ENCODE measurements at places on chromosomes 11 and 22.

DNA sequence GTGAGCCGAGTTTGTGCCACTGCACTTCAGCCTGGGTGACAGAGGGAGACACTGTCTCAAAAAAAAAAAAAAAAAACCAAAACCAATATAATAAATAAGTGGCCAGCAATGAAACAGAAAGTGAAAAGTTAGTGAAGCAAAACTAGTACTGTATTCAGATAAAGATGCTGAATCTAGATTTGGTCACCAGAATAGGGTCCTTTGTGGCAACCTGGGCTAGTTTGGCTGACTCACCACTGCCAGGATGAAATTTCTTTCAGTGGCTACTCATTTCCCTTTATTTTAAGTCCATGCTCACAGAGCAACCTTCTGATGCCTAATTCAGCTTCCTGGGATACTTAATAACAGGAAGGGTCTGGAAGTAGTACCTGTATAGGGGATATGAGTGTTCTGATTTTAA lies 26.0 kb downstream of the LIMK2 start:
- no peak for DNase-seq

DNA sequence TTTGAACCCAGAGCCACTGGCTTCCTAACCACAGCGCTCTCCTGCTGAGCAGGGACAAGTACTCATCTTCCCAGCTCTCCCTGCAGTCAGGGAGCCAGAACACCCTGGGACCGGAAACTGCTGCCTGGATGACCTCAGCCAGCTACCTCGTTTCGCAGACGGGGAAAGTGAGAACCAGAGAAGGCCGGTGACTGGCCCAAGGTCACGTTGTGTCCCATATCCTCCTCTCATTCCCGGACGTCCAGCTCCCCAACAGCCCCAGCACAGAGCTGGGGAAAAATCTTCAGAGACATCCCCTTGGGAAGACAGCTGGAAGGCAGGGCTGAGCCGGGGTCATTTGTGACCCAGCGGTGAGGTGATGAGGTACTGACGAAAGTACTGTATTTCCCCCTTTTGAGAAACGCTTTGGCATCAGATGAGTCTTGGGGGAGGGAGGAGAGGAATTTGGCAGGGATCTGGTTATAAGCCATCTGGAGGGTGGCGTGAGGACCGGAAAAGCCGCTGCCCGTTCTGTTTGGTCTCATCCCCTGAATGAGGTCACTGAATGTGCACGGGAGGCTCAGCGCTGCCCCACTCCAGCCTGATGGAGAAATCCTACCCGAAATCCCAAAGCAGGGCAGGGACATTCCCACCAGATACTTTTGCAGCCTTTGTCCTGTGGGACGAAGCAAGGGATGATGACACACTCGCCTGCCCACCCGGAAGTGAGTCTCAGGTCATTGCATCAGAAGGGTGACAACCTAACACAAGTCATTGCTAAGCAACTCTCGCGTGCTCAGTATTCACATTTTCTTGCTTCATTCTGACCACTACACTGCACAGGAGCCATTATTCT lies 41.1 kb downstream of the LIF start:
- no peak for DNase-seq

DNA sequence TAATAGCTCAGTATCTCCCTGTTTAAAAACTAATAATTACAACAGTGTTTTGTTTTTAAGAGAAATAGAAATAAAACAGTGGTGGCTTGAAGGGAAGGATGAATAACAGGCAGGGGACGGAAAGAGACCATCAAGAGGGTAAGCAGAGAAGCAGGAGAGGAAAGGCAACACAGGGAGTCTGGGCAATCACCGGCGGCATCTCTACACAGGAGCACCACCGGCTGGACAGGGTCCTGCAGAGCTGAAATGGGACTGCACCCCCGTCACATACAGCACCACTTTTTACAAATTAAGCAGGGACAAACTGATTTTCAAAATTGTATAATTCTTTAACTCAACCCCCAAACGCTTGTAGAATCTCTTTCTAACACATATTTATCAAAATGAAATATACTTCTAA lies 18.4 kb downstream of the PHF21A start:
- no peak for DNase-seq

GRCh38 chr11:126561327-126561893 lies 205.9 kb downstream of the ST3GAL4 start:
- peak; percentile 52 for DNase-seq

GRCh38 chr11:75722669-75723042 lies 5.0 kb downstream of the MOGAT2 start:
- DNase-seq = no peak

DNA sequence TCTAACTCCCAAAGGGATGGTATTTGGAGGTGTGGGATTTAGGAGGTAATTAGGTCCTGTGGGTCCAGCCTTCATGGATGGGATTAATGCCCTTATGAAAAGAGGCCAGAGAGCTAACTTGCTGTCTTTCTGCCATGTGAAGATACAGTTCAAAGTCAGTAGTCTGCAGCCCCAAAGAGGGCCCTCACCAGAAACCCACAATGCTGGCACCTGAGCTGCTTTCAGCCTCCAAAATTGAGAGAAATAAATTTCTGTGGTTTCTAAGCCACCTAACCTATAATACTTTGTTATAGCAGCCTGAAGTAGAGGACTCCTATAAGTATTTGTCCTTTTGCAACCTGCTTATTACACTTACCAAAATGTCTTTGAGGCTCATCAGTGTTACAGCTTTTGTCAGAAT lies 16.2 kb downstream of the ATM start:
- no peak for DNase-seq

DNA sequence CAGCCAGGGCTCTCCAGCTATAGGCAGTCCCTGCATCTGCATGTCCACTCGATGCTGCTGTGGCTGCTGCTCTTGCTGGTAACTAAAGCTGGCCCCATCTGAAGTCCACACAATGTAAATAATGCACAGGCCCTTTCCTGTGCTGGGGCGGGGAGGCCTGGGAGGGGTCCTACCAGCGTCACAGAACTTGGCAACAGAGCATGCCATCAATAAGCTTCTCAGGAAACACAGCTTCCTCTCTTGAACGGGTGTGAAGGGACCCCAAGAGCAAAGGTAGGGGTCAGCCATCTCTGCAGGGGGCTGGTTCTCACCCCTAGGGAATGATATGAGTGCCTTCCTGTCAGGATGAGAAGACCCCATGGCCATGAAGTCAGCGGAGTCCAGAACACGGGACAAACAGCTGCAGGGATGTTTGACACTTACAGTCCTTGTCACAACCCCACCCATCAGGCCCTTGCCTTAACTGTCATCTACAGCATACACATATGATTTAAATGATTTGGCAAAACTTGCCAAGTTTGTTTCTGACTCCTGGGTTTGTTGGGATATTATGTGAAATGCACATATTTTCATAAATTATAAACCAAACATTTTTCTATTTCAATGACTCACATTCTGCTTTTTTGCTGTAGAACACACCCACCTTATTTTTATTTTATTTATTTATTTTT lies 39.1 kb upstream of the LYVE1 start:
- DNase-seq = no peak

- DNase-seq = no peak
Observed at GRCh38 chr11:35017528-35018342, 101.3 kb downstream of the PDHX start.

DNA sequence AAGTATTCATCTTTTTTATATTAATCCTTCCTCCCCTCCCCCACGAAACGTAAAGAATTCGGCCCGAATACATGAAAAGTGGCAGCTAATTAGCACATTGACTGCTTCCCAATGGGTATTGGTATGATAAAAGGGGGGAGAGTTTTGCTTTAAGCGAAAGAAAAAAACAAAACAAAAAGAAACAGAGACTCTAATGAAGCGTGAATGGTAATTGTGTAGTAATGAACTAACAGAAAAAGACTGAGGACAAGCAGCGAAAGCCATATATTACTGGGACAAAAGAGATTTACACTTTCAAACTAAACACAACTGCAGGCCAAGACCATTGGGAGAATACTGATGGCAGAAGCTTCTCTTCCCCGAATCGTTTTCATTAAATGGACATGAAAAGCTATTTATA lies 2.5 kb downstream of the DBX1 start:
- DNase-seq = no peak

- DNase-seq = no peak
Observed at GRCh38 chr22:45045208-45045607, 35.4 kb upstream of the PHF21B start.

DNA sequence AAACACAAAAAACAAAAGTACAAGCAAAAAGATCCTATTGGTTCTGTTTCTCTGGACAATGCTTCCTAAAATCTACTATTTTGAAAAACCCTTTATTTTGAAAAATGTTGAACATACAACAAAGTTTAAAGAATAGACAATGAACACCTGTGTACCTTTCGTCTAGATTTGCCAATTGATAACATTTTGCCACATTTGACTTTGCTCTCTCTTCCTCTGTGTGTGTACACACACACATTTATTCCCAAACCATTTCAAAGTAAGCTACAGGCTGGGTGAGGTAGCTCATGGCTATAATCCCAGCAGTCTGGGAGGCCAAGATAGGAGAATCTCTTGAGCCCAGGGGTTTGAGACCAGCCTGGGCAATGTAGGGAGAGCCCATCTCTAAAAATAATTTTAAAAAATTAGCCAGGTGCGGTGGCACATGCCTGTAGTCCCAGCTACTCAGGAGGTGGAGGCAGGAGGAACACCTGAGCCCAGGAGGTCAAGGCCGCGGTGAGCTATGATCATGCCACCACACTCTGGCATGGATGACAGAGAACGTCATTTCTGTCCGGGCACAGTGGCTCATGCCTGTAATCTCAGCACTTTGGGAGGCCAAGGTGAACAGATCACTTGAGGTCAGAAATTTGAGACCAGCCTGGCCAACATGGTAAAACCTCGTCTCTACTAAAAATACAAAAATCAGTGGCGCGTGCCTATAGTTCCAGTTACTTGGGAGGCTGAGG lies 5.3 kb upstream of the PSMC3 start:
- no peak for DNase-seq

- DNase-seq = no peak
Observed at GRCh38 chr11:45086526-45086925, 59.9 kb upstream of the PRDM11 start.

GRCh38 chr22:19174106-19175025 lies 4.2 kb downstream of the SLC25A1 start:
- no peak for DNase-seq

DNA sequence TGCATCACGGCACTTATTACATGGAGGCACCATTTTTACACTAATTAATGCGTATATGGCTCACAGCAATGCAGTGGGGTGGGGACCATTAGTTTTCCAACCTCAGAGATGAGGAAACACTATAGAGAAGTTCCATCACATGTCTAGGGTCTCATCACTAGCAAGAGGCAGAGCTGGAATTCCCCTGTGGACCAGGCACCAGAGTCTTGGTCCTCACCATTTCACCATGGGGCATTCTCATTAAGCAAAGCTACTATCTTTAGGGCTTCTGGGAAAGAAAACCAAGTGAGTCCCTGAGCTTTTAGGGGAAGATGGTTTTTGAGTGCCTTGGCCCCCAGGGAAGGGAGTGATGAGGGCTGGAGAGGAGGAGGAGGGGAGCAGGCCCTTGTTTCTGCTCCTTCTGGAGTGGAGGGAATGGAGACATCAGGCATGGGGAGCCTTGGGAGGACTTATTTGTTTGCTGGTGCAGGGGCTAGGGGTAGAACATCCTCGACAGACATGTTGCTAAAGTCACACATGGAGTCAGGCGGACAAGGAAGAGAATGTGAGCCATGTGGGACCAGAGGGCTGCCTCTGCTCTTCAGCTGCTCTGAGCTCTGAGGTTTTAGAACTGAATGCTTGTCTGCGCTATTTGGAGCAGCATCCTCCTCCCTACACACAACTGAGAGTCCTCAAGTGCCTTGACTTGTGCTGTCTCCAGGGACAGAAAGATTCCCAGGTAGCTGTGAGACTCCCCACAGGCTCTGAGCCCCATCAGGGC lies 40.3 kb upstream of the ZBED5 start:
- DNase-seq = no peak

DNA sequence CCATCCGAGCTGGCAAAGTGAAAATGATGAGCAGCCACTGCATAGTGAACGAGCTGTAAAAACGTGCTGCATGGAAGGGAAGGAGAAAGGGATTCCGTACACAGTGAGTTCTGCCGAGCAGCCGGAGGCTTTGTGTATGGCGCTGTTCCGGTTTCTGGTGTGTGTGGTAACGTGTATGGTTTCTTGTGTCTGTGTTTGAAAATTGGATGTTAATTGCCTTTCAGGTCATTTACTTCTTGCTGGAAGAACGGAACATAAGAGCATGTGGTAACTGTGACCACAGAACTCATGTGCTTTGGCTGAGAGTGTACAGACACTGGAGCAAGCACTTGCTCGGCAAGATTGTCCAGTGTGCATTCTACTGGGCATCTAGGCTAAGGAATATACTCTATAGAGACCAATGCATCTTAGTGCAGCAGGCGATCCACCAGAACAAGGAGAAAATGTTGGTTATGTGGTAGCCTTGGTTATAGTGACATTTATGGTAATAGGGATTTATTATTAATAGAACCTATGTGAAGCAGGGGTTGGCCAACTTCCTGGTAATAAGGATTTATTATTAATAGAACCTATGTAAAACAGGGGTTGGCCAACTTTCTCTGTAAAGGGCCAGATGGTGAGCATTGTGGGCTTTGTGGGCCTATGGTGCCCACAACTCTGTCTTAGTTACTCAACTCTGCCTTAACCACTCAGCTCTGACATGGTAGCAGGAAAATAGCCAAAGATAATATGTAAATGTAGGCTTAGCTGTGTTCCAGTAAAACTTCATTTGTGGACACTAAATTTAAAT lies 49.2 kb downstream of the GRAMD1B start:
- no peak for DNase-seq

DNA sequence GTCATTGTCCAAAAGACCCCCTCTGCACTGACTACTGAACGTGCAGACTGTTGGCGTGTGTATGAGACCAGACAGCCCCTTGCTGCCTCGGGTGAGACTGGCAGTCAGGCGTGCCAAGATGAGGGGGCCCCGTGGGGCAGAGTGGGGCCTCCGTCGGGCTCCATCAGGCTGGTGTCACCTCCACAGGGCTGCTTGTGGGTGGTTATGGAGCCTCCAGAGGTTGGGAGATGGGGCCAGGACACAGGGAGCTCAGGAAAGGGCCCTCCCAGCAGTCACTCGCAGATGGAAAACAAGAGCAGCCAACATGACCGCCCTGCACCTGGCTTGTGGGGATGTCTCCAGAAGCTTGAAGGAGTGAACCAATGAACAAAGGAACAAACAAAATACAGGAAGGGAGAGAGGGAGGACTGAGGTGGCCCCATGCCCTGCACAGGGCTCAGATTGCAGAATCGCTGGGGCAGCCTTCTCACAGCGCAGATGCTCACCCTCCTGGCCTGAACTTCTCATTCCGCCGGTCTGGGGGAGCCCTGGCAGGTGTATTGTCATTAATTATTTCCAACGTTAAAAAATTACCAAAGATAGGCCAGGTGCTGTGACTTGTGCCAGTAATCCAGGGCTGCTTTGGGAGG lies 5.5 kb upstream of the PHLDA2 start:
- DNase-seq = no peak

GRCh38 chr11:10540546-10540914 lies 457 bp downstream of the RNF141 start:
- DNase-seq = no peak

DNA sequence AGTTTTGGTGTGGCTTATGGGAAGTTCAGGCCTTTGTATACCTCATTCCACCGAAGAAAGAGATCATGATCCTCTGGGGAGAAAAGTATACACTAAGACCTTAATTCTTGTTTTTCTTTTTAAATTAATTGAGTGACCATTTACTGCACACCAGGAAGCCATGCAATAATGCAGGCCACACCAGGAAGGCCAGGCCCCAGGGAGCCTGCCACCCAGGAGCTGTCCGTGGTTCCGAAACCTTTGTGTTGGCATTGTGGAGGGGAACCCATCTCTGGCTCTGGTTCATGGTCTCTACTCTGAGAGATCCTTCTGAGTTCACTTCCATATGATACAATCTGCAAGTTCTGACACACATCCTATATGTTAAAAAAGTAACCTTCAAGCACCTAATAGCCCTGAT lies 291.8 kb downstream of the MIAT start:
- DNase-seq = peak; percentile 9

GRCh38 chr22:36285545-36285944 lies 32.6 kb downstream of the APOL1 start:
- no peak for DNase-seq
